ENCODE measurements at places on chromosomes 1 and 21.

DNA sequence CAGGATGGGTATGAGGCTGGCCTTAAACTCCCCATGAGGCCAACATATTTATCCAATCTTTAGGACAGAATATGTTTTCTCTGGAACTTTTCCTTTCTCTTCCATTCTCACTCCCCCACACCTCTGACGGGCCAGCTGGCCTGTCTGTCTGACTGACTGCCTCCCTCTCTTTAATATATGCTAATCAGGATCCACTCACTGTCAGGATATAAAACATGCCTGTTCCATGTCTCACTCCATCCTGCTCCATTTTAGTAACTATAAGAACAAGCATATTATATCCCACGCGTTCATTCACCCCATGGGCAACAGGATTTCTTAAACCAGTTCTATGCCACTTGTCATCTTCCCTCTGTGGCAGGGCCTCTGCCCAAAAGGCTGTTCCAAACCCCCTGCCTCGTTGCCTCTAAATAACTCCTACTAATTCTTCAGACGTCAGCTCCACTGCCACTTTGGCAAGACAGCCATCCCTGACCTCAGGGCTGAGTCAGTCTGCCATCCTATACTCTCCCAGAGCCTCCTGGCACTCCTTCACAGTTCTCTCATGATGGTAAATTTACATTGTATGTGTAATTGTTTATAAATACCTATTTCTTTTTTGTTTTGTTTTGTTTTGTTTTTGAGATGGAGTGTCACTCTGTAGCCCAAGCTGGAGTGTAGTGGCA is 84.3 kb upstream of the SPATA6 start:
- no peak for DNase-seq

- DNase-seq, result no peak
These were observed 7.7 kb downstream of the POMGNT1 start for GRCh38 chr1:46190539-46190938.

- no peak for DNase-seq
These were observed 13.8 kb upstream of the HHIPL2 start for GRCh38 chr1:222561656-222562055.

GRCh38 chr1:228471762-228472398 is 15.3 kb upstream of the RNF187 start:
- DNase-seq, result no peak

DNA sequence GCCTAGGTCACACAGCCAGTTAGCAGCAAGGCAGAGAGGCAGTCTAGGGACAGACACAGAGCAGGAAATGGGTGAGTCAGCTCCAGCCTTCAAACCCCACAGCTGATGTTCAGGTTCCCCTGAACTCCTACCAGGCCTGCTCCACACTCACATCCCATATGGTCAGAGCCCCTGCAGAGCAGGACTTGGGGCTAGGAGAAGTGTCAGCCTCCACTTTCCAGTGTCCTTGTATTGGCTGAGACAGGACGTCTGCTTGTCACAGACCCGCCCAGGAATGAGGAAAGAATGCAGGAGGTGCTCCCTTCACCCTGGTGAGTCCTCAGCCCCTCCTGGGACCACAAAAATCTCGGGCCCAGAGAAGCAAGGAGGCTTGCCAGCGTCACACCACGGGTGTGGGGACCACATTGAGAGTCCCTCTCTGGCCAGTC is 92.5 kb downstream of the LACTBL1 start:
- no peak for DNase-seq

DNA sequence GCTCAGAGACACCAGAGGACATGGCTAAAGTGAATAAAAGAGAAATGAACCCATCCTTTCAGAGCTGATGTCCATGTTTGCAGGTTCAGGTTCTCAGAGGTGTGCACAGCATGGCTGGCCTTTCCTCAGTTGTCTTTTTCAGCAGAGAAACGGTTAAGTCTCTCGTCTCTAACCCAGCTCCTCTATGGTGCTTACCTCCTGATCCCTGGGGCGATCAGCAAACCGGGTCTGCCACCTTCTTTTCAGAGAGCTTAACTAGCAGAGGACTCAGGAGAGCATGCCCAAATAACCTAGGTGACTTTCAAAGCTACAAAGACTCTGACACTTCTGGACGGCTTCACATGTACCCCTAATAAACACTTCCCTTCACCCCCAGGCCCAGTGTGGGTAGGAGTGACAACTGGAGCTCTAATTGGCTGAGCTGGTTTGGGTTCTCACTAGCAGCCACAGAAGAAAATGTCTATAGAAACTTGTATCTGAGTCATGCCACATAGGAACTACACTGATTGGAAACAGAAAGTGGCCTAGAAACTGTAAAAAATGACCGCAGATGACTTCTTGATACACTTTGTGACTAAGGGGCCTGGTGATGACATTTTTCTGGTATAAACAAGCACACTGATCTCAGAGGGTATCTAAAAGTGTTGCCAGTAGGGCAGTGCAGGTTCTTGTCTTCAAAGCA is at the start of gene AIM2:
Gene AIM2, minus strand, starts transcription at position 329 of the 682 bp plus-strand sequence. CDS start 3,267 bp downstream, outside the sequence.
- DNase-seq, result no peak

DNA sequence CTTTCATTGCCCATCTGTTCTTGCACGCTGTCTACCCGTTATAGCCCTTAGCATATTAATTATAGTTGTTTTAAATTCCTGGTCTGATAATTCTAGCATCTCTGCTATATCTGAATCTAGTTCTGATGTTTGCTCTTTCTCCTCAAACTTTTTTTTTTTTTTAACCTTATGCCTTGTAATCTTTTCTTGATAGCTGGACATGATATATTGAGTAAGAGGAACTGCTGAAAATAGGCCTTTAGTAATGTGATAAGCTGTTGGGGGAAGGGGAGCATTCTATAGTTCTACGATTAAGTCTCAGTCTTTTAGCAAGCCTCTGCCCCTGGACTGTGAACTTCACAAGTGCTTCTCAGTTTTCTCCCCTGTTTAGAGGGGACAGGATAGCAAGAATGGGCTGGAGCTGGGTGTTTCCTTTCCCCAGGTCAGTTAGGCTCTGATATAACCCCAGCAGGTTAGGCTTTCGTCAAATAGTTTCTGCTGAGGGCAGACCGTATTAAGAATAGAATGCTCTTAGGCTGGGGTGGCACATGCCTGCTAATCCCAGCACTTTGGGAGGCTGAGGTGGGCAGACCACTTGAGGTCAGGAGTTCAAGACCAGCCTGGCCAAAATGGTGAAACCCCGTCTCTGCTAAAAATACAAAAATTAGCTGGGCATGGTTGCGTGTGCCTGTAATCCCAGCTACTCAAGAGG is 62.2 kb downstream of the ZFYVE9 start:
- DNase-seq, result no peak

DNA sequence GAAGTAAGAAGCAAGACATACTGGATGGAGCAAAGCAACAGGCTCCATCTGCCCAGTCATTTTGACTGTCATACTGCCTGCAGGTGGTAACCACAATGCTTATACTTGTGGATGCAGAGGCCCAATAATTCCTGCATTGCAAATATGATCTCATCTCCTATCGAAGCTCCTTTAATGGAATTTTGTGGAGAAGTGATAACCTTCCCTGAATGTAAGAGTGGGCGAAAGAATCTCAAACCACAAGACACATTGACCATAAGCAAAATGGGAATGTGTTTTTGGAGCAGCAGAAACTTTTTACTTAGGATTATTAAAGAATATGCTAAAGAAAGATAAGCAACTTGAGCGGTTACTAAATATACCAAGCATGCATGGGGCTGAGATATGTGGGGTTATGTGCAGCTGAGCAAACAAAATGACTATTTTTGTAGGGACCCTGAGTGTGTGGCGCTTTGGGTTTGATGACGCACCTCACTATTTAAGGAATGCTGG is 77.4 kb upstream of the BACH1 start:
- DNase-seq, result no peak

- no peak for DNase-seq
These were observed 6.0 kb downstream of the DDX20 start for GRCh38 chr1:111761717-111762116.

DNA sequence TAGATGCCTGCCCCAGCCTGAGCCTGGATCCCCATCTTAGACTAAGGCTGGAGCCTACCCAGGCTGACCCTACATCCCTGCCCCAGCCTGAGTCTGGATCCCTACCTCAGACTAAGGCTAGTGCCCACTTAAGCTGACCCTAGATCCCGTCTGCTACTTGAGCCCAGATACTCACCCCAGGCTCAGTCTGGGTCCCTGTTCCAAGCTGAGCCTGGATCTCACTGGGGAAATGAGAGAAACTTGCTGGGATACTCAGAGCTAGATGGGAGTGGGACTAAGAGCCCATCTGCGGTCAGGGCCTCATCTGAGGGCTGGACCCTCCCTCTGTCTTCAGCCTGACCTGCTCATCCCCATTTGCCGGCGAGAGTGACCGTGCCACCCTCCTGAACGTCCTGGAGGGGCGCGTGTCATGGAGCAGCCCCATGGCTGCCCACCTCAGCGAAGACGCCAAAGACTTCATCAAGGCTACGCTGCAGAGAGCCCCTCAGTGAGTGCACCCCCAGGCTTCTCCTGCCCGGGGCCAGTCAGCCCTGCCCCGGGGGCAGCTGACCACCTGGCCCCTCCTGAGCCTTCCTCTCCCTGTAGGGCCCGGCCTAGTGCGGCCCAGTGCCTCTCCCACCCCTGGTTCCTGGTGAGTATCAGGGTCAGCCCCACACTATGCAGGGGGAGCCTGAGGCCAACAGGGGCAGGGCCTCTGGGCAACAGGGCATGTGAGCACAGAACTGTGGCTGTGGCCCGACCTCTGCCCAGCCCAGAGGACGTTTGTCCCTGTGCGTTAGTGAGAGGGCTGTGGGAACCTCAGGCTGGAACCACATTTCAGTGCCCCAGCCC is 36.8 kb downstream of the TRIM11 start:
- no peak for DNase-seq

DNA sequence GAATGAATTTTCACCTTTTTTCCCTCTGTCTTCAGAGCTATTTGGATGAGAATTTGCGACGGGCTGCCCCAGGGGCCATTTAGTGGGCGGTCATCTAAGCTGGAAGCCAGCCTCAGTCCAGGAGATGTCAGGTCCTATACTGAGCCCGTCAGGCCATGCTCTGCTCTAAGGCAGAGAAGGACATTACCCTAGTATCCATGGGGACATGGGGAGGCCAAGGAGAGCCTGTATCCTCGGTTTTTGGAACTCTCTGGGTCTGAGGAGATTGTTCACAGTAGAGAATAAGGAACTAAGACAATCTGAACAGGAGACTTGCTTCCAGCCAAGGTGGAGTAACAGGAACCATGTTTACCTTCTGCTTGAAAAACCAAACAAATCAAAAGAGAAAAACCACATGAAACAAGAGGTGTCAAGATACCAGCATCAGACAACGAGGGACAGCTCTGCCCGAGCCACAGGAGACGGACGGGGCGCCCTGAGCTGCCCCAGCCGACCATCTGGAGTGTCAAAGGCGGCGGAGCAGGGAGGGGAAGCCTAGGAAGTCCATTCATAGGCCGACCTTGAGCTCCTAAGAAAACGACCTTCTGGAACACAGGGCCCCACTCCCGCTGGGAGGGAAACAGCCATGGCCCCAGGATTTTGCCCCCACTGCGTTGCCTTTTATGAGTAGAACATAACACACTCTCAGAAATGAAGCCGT is 20.0 kb upstream of the ADARB1 start:
- no peak for DNase-seq

- DNase-seq, result no peak
These were observed 734.1 kb upstream of the ZP4 start for GRCh38 chr1:238624776-238625175.

DNA sequence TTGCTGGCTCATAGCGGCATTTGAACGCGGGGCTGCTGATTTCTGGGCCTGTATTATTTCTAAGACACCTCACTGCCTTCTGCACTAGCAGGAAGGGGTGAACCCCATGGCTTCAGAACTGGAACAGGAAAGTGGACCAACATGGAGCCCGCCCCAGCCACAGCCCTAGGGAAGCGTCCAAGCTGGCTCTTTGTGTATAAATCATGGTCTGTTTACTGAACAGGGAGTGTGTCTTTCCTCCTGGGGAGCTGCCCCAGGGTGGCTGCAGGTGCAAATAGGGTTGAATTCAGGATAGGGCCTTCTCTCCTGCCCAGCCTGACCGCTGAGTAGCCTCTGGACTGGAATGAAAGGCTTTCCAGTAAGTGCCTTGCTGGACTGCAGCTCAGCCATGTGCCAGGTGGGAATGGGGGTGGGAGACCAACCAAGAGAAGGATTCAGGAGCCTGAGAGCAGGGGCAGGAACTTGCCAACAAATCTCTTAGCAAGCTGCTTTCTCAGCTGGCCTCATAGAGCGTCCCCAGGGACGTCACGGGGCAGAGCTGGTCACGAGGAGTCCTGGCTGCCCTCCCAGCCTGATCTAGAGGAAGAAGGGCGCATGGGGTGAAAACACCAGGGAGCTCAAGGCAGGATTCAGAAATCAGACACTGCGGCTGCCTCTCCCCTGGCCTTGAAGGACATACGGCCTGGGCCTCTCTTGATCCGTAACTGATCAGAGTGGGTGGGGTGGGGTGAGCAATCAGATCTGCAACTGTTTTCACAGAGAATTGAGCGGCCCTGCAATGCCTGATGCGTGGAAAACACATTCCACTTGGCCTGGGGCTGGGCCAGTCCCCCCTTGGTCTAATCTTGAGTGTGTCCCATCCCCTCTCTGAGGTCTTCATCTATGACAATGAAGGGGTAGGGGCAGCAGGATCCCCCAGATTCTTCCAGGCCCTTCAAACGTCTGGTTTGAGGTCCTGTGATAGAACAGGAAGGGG is 56.5 kb upstream of the SELENON start:
- no peak for DNase-seq

- no peak for DNase-seq
These were observed 116.0 kb downstream of the OSBPL9 start for GRCh38 chr1:51732701-51733425.

DNA sequence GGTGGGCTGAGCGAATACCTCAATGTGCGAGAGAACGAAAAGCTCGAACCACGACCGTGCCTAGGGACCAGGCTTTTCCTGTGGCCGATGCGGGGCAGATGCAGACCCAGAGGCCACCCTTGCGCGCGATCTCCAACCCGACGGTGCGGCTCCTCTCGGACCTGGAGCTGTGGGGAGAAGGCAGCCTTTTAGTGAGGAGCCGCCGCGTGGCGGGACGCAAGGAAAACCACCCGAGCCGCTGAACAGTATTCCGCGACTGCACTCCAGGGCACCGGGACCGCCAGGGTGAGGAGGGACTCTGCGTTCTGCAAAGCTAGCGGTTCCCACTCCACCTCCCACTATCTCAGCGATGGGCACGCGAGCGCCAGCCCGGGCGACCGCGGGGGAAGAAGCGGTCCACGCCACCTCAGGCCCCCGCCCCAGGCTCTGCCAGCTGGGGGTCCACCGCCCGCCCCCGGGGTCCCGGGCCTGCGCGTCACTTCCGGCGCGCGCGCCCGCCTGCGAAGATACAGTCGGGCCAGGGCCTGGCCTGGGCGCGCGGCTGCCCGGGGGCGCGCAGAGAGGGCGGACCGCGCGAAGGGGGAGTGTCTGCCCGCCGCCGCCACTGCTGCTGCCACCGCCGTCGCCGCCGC is 66.5 kb upstream of the PRKACB start:
- DNase-seq, result peak; percentile 81

- no peak for DNase-seq
These were observed 1.8 kb downstream of the TXNIP start for GRCh38 chr1:145994391-145995120.

GRCh38 chr1:202564958-202565495 is 145.2 kb downstream of the SYT2 start:
- DNase-seq, result no peak

DNA sequence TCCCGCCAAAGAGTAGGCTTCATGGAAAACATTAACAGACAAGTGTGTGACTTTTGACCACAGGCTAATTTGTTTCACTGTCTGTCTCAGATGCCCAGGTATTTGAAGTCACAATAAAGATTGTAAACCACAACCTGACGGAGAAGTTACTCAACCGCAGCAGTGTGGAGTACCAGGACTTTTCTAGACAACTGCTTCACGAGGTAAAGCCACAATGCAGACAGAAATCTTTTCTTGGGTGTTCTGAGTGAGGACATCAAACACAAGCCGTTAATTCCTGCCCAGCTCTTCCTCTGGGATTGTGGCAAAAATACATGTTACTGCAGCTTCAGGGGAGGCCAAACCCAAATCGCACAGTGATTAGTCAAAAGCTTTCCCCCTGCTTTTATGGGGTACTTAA is 31.0 kb downstream of the UMODL1 start:
- no peak for DNase-seq
